Epithelial cell of prostate (primary cell): ENCODE measurements at places on chromosomes 6 and 20.

DNA sequence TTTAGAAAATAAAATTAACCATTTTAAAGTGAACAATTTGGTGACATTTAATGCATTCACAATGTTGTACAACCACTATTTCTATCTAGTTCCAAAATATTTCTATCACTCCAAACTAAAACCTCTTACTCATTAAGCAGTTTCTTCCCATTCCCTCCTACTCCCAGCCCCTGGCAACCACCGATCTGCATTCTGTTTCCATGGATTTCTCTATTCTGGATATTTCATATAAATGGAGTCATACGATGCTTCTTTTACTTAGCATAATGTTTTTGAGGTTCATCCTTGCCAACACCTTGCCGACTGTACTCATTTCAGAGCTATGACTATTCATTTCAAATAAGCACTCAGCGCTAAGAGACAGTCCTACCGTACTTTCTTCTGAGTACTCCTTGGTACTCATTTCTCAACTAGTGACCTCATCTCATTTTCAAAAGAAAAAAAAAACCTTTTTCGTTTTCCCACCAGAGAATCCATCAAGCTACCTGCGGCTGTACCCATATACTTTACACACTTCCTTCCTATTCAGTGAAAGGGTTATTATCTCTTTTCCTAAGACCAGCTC is 259.2 kb downstream of the UTRN start:
- DNase-seq, result no peak

DNA sequence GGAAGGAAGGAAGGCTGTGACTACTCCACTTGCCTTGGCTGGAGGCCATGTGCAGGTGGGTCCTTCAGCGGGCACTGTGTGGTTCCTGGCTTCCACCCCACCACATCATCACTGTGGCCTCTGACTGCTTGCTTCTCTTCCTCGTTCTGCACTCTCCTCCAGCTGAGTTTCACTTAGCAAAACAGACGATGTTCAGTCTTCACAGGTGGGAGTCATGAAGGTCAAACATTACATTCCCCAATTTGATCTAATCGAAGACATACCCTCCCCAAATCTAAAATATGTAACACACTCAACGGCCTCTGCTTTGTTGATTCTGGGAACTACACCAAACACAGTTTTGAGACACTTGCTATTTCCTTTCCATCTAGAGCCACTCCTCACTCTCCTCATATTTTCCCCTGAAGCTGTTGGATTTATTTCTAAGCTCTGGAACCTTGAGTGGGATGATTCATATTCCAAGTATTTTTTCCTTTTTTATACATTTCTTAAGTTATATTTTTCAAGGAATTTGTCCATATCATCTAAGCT is 132.5 kb upstream of the FOXA2 start:
- DNase-seq, result no peak

GRCh38 chr6:146341493-146342230 is 202.0 kb upstream of the RAB32 start:
- no peak for DNase-seq

GRCh38 chr20:53202777-53203176 is 230.6 kb downstream of the TSHZ2 start:
- DNase-seq, result peak; percentile 46

- no peak for DNase-seq
These were observed 592.1 kb upstream of the ARID1B start for GRCh38 chr6:156185113-156185512.

GRCh38 chr6:138948546-138949179 is 39.4 kb downstream of the REPS1 start:
- no peak for DNase-seq

- DNase-seq, result peak; percentile 68
These were observed 156.9 kb downstream of the VEGFA start for GRCh38 chr6:43926634-43927531.

GRCh38 chr6:46509063-46509462 is 17.8 kb upstream of the RCAN2 start:
- DNase-seq, result no peak
